ENCODE measurements at places on chromosomes 7 and 10.

- DNase-seq, result no peak
Observed at GRCh38 chr10:61765176-61766087, 102.7 kb downstream of the CABCOCO1 start.

- DNase-seq, result no peak
Observed at GRCh38 chr7:90492250-90492649, 22.8 kb downstream of the PTTG1IP2 start.

DNA sequence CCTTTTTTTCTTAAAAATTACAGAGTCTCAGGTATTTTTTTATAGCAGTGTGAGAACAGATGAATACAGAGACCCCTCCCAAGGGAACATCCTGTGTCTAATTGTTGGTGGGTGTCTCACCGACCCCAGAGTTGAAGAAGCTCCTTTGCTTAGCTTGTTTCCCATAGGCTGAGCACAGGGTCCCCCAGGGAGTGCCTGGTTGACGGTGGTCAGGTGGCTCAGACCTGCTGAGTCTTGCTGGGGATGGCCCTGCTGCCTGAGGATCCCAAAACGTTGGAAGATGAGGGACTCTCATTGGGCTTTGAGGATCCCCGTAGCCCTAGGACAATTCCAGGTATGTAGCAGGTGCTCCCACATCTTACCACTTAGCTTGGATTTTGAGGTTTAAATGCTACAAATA, 19.5 kb downstream of the SCART1 start:
- DNase-seq, result no peak

- no peak for DNase-seq
Observed at GRCh38 chr7:129553899-129554461, 51.6 kb downstream of the SMKR1 start.

DNA sequence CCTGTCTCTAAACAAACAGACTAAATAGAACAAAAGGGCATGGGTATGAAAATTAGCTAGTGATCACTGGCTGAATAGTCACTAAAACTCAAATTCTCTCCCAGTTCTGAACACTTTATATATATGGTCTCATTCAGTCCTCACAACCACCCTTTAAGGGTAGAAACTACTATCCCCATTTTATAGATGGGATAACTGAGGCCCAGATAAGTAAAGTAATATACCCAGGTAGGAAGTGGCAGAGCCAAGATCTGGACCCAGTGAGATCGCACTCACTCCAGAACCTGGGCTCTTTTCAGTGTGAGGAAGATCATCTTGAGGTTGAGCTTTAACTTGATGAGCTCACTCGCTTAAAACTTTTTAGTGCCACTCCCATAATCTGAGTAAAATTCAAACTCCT, 4.5 kb downstream of the PSTK start:
- no peak for DNase-seq

DNA sequence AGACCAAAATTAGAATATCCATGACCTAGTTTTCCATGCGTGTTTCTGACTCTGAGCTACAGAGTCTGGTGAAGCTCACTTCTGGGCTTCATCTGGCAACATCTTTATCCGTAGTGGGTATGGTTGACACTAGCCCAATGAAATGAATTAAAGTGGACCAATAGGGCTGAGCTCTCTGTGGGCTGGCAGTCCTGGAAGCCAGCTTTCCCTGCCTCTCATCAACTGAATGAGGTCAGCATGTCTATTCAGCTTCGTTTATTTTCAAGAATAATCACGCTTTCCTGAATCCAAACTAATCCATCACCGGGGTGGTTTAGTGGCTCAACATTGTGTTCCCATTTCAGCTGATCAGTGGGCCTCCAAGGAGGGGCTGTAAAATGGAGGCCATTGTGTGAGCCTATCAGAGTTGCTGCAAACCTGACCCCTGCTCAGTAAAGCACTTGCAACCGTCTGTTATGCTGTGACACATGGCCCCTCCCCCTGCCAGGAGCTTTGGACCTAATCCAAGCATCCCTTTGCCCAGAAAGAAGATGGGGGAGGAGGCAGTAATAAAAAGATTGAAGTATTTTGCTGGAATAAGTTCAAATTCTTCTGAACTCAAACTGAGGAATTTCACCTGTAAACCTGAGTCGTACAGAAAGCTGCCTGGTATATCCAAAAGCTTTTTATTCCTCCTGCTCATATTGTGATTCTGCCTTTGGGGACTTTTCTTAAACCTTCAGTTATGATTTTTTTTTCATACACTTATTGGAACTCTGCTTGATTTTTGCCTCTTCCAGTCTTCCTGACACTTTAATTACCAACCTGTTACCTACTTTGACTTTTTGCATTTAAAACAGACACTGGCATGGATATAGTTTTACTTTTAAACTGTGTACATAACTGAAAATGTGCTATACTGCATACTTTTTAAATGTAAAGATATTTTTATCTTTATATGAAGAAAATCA, 35.5 kb downstream of the CAV1 start:
- no peak for DNase-seq

- peak; percentile 66 for DNase-seq
Observed at GRCh38 chr7:148084138-148084537, 506.4 kb upstream of the C7orf33 start.
